Myocyte (in vitro differentiated cells): ENCODE measurements at places on chromosomes 7 and 10. TPM values are rescaled to one million over a fixed set of nuclear protein-coding genes. Genes with fewer than 3 reads are reported as not detected.

PRLHR gene
- total RNA-seq: not detected in 2 replicates

EVX1 gene
- total RNA-seq: not detected in 2 replicates

PCGF5 gene
- total RNA-seq: 28.9 and 33.5 TPM in 2 replicates

SPDYE1 gene
- not detected in 2 replicates for total RNA-seq

GRCh38 chr10:77798940-77799339 lies 127.6 kb downstream of the DLG5 start:
- DNase-seq: peak; percentile 52

DNA sequence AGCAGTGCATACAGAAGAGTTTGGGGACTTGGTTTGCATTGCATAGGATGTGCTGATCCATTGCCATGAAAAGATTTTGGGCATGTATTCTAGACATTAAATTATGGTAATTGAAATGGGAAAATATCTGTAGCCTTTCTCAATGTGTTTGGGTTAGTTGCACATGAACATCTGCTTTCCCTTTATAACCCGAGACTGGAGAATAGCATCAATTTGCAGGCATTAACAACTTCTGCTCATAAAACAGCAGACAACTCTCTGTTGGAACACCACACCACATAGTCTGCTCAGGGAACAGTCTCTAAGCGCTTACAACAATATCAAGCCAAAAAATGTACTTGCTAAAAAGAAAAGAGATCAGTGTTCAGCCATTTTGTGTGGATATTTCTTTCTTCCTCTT lies 1391.1 kb upstream of the LRRTM3 start:
- DNase-seq: no peak

- no peak for DNase-seq
Measured at GRCh38 chr10:131876017-131876416, 24.8 kb upstream of the PPP2R2D start.

DNA sequence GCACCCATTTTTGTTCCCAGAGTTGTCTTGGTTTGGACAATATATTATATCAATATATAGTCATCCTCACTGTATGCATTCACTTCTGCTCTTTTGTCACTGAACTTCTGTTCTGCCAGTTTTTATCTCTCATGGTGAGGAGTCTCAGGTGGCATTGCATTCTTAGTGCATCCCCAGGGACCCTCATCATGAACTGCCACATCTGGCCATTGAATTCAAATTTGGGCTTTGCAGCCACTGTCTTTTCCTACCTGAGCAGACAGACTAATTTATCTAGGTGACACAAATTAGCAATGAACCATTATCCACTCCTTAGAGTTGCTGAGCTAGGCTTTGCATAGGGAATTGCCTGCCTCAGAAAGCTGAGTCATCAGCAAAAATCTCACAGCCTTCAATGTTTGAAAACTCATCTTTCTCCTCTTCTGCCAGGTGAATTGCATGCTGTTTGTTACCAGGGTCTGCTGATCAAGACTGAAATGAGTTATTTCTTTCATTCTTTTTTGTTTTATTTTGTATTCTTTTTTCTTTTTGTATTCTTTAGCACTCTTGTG lies 316.8 kb upstream of the MTPN start:
- DNase-seq: no peak

DNA sequence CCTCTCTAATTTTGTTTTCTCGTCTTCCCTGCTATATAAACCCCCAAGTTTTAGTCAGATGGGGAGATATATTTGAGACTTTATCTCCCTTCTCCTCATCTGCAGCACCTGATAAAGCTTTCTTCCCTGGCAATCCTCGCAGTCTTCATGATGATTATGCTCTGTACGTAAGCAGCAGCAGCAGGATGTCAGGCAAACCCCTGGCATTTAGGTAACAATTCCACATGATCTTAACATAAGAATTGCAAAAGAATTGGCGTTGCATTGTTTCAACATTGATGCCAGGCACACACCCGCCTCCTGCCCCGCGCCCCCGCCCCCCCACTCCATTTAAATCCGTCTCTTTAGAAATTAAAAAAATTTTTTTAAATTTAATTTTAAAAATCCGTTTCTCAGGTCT lies 6.1 kb downstream of the PKD1L1 start:
- DNase-seq: no peak

DNA sequence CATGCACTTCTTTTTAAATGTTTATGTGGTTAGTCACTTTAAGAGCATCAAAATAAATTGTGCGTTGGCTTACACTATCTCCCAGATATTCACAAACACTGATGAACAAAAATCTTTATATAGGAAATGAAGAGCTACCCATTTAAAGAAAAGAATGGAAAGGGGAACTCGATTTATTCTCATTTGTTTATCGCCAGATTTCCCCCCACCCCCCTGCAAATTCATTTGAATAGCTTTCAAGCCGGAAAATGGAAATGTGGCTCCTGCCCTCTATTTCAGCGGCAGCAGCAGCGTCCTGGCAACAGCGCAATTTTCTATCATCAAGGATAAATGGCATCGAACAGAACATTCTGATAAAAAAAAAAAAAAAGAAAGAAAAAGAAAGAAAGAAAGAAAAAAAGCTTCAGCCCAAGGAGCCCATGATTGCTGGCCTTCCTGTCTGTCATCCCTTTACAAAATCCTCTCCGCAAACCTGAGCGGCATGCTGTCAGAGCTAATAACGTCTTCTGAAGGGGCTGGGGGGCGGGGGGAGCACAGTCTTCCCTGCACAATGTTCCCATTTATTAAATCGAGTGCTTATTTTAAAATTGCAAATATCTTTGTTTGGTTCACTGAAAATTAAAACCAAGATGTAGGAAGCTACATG lies 13.7 kb upstream of the DLX6 start:
- no peak for DNase-seq

- no peak for DNase-seq
Measured at GRCh38 chr10:92756201-92757065, 66.7 kb downstream of the HHEX start.

- no peak for DNase-seq
Measured at GRCh38 chr7:130881091-130881798, 147.2 kb upstream of the KLF14 start.

DNA sequence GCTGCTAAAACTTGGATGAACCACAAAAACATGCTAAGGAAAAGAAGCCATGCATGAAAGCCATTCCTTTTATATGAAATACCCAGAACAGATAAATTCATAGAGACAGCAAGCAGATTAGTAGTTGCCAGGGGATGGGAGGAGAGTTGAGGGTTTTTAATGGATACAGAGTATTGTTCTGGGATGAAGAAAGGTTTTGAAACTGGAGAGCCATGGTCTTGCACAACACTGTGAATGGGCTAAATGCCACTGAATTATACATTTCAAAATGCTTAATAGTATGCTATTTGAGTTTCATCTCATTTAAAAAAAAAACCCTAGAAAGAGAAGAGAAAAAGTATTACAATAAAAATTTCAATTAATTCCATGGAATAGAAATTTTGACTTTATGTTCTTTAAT lies 154.3 kb downstream of the GNAT3 start:
- DNase-seq: peak; percentile 39

GRCh38 chr10:124064676-124065075 lies 28.7 kb downstream of the CHST15 start:
- DNase-seq: no peak

- DNase-seq: no peak
Measured at GRCh38 chr10:3203972-3204371, 31.4 kb upstream of the PITRM1 start.

GRCh38 chr10:96470116-96470743 lies 43.5 kb downstream of the TLL2 start:
- DNase-seq: peak; percentile 44

DNA sequence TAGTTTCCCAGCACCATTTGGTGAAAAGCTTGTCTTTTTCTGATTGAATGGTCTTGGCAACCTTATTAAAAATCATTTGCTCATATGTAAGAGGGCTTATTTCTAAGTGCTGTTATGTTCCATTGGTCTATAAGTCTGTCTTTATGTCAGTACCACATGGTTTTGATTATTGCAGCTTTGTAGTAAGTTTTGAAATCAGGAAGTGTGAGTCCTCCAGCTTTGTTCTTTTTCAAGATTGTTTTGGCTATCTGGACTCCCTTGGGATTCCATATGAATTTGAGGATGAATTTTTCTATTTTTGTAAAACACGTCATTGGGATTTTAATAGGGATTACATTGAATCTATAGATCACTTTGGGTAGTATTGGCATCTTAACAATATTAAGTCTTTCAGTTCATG lies 5.4 kb downstream of the KIF11 start:
- DNase-seq: no peak

- no peak for DNase-seq
Measured at GRCh38 chr7:26292768-26293560, 1.3 kb downstream of the SNX10 start.

- DNase-seq: no peak
Measured at GRCh38 chr7:2978408-2978807, 65.3 kb downstream of the CARD11 start.

GRCh38 chr7:30575910-30576309 lies 18.8 kb upstream of the GARS1 start:
- DNase-seq: no peak

- no peak for DNase-seq
Measured at GRCh38 chr10:28633750-28634149, 43.6 kb upstream of the BAMBI start.

DNA sequence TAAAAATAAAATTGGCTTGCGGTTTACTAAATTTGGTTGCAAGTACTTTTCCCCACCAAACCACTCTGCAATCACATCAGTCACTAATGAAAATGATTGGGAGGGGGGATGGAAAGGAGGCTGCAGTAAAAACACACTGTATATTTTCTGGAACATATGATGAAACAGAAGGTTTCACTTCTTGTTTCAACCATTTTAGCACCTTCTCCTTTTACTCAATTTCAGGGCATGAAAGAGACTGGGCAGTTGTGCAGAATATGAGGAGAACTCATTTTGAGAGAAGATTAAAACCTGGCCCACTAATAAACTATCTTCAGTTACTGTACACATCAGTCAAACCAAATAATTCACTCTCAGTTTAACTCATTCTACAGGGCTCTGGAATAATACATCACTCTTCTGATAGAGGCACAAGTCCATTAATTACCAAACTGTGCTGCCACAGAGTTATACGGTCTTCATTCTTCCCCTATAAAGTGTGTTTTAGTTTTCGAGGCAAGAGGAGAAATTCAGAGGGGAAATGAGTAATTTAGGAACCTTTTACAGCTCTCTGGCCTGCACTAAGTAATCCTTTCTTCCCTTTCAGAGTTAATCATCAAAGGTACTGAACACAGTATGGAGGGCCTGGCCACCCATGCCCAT lies 25.5 kb downstream of the JAZF1 start:
- DNase-seq: no peak

DNA sequence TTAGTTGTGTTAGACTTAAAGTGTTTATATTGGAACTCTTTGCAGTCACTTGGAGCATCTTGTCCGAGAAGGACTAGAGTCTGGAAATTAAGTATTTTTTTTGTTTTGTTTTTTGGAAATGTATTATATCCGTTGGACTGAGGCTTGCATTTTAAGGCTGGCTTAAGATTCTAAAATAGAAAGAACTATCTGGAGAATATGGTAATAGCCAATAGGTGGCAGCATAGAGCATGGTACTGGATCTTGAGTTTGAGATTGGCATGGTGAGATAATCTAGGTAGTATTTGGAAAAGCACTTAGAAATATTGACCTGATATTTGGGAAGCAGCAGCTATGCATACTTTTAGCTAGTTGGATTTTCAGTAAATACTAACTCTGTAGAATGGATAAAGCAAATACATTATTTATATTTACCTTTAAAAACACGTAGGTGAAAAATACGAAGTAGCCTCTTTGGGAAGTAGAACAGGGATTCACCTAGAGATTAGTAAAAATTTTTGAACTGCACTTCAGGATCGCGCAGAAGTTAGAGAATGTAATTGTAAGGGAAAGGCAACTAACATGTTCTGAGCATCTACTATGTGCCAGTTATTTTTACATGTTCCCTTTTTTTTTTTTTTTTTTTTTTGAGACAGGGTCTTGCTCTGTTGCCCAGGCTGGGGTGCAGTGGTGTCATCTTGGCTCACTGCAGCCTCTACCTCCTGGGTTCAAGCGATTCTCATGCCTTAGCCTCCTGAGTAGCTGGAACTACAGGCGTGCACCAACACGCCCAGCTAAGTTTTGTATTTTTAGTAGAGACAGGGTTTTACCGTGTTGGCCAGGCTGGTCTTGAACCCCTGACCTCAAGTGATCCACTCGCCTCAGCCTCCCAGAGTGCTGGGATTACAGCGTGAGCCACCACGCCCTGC lies 78.6 kb downstream of the LCOR start:
- DNase-seq: peak; percentile 54
